NCI-H1417 (cell line): ENCODE measurements at places on chromosomes 2 and 18.

DNA sequence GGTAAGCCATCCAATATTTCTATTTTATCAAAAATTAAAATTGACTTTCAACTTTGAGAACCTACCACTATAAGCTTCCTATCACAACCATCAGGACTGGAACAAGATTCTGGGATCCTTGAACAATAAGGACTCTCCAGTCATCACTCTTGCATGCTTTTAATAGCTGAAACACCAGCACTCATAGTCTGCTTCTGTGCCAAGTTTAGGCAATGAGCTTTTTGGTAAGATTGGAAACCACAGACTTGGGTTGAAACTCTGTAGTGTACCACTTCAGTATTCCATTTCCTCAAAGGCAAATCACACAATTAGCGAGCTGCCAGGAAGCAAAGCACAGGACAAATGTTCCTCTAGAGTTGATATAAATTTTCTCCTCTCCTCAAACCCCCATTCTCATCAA is 1065.8 kb upstream of the SLC39A10 start:
- no peak for DNase-seq

GRCh38 chr2:49416252-49416651 is 261.9 kb upstream of the FSHR start:
- DNase-seq: no peak

GRCh38 chr2:143754742-143755141 is 625.5 kb downstream of the ARHGAP15 start:
- no peak for DNase-seq

GRCh38 chr2:176328149-176328548 is 58.9 kb downstream of the MTX2 start:
- no peak for DNase-seq

DNA sequence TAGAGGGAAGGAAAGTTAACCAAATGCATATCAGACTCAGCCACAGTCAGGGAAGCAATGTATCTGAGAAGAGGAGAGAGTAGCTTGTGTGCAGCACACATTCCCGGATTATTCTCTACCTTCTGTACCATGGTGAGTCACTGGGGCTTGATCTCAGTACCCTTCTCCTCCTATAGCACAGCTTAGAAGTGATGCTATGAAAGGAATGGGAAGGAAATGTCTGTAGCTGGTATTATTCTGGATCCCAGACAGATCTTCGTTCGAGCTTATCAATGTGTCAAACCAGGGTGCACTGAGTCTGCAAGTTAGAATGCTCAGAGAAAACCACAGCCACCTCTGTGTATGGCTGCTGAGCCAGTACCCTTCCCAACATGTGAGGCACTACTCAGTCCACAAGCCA is 88.0 kb upstream of the NFU1 start:
- DNase-seq: no peak

- DNase-seq: no peak
These were observed 33.8 kb upstream of the OSR1 start for GRCh38 chr2:19392191-19392590.

DNA sequence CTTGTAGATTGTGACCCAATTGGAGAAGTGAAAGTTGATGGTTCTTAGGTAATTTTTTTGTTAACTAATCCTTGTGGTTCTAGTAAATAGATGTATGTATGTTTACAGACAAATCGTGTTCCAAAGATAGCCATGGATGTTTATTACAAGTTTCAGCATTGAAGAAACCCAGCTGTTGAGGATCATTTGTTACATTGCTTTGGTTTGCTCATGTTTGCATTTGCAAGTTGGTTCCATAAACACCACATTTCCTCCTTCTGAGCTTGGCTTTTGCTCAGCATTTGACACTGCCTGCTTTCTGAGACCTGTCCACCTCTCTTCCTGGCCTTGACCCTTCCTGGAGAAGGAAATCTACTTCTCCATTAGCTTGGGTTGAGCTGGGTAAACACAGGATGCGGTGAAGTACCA is 1.8 kb upstream of the CCDC68 start:
- no peak for DNase-seq
